PC-3 (cell line): ENCODE measurements at places on chromosomes 3 and 15. TPM values are rescaled to one million over a fixed set of nuclear protein-coding genes. Genes with fewer than 3 reads are reported as not detected.

- no peak for DNase-seq
Observed at GRCh38 chr3:63968612-63969350, 54.5 kb downstream of the PSMD6 start.

DNA sequence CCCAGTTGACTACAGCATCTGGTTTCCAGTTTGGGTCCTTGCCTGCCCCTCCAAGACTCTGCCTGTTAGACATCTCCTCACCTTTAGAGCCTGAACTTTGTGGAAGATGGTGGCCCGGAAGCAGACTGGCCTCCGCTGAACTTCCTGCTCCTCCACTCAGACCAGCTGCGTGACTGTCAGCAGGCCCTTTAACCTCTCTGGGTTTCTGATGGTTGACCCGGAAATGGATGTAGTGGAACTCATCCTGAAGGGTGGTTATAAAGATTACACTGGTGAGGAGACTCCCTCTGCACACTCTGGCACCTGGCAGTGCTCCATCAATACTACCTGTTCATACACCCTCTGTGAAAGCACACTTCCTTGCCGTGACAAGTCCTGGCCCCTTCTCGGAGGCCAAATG is 151.9 kb upstream of the TLE3 start:
- DNase-seq = no peak

DNA sequence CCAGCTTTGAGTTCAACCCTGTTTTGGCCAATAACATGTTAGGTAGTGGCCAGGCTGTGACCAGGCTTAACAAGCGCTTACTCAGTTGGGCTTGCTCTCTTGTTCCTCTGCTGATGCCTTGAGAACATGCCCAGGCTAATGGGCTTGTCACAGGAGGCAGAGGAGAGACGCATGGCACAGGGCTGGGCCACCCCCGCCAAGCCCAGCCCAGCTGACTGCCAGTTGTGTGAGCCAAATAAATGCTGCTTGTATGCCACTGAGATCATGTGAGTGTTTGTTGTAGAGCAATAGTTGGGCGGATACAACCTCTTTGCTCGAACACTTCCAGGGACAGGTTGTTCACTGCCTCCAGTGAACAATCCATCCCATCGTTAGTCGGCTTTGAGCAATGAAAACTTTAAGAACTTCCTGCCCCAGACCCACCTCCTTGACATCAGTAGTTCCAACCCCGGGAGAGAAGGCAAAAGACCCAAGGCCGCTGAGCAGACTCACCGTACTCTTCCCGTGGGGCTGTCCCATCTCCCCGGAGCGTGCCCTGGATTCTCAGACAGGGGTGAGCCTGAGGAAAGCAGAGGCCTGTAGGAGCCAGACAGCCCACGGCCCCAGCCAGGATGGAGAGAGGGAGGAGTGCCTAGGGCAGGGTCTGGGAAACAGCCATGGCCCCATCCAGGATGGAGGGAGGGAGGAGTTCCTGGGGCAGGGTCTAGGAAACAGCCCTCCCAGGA is 4.1 kb downstream of the PLA2G4F start:
- no peak for DNase-seq

CASR gene
- total RNA-seq = not detected in 2 replicates

DNA sequence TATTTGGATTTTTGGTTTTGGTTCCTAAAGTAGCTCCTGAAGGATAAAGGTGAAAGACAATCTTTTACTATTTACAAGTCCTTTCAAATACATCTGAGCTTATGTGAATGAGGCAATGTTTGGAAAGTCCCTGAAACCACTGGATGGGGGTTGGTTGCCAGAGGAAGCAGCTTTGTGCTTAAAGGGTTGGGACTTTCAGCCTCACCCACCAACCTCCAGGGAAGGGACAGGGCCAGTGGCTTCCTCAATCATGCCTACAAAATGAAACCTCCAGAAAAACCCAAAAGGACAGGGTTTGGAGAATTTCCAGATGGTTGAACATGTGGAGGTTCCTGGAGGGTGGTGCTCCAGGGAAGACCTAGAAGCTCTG is 20.9 kb upstream of the ABHD17C start:
- DNase-seq = no peak

DNA sequence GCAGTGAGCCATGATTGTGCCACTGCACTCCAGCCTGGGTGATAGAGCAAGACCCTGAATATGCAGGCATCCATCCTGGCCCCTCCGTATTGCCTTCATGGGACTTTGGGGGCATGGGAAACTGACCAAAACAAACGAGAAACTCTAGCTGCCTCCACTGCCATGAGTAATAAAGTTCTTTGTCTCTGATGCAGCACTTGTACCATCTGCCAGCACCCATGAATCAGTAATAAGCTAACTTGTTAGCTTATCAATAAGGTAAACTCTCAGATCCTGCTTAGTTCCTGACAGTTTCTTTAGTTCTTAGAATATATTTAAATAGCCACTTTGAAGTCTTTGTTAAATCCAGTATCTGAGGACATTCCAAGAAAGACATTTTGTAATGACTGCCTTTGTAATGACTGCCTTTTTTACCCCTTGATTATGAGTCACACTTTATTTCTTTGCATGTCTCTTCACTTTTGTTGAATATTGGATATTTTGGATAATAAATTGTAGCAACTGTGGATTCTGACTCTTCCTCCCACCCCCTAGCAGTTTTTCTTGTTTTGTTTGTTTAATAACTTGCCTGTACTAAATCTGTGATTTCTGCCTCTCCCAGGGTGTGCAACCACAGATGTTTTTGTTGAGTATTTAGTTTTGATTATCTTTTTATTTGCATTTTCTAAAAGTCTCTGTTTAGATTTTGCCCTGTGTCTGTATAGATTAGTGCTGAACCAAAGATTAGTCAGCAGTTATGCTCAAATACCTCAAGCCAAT is 136.9 kb downstream of the HCN4 start:
- DNase-seq = no peak

DNA sequence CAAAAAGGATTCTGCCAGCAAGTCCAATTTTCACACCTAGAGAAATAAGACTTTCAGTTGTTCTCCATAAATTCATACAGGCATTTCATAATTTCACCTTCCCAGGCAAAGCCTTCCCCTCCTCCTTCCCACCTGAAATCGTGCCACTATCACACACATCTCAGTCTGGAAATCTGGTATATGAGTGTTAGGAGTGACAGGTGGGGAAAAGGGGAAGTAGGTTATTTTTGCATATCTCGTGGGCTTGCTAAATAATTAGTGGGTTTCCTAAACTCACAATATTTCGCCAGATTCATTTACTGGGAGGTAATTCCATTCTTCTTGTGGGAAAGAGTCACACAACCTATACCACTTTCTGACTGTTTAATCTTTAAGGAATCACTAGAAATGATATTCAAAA is 7.4 kb downstream of the ALDH1A2 start:
- no peak for DNase-seq

DNA sequence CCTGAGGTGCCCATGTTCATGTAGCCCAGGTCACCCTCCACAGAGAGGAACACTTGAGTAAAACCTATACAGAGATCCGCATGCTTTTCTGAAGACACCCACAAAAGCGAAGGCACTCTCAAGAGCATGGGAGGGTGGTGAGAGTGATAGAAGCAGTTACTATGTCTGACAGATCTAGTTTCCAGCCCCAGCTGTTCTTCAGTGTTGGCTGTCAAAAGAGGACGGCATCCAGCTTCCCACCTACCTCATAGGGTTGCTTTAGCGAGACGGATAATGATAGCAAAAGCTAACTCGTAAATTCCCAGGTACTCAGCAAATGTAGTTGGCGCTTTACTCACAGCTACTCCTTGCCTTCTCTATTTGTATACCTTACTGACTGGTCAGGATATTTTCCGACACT is 3.0 kb upstream of the MEX3B start:
- DNase-seq = no peak

GRCh38 chr15:47412136-47412535 is 305.2 kb upstream of the SEMA6D start:
- DNase-seq = no peak

GRCh38 chr3:21825684-21826083 is 74.7 kb upstream of the ZNF385D start:
- DNase-seq = no peak

C3orf22 gene
- not detected in 2 replicates for total RNA-seq

GRCh38 chr3:107545680-107546120 is 22.9 kb downstream of the BBX start:
- DNase-seq = no peak

GRCh38 chr15:85284497-85284896 is 95.9 kb upstream of the AKAP13 start:
- no peak for DNase-seq

LEKR1 gene
- 0.15 and 0.98 TPM in 2 replicates for total RNA-seq

CDV3 gene
- 81.4 and 90.6 TPM in 2 replicates for total RNA-seq
